Activated T-cell treated with anti-CD3 and anti-CD28 coated beads, Interleukin-2, amount 50 U/mL, for 72 hours (primary cell): ENCODE measurements at places on chromosomes 11 and 22. TPM values are rescaled to one million over a fixed set of nuclear protein-coding genes. Genes with fewer than 3 reads are reported as not detected.

Gene OR4A16
- total RNA-seq: not detected

Gene TRPM5
- not detected for total RNA-seq

Gene TRPC6
- not detected for total RNA-seq

DNA sequence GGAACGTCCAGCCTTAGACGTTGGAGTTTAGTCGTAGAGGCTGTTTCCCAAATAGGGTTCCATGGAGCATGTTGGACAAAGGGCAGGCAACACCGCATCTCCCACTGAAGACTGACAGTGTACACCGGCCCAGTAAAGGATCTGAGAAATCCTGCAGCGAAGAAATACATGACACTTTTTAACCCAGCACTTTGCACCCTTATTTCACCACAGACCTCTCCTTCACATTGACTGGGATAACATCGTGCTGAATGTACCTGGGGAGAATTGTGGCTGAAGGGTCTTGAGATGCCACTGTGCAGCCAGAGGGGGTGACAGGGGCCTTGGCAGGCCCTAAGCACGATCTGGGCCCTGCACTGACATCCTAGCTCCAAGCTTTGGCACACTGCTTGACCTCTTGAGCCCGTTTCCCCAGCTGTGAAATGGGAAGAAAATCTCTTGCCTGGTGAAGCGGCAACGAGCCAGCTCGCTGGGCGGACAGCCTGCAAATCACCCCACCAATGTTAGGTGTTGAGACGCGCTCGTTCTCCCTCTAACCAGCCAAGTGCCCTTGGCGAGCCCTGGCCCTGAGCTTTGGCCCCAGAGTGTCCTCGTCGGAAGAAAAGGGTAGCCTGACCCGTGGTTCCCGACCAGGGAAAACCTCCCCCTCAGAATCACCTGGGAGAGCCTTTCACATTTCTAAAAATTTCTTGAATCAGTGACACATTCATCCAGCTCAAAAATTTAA, 13.4 kb downstream of the CD5 start:
- H3K4me1 ChIP-seq: peaks cover 90% of the 10 kb centered on the region
- peak overlapping the region; percentile 65 for H3K4me3 ChIP-seq
- no peaks in the 10 kb centered on the region for H3K27me3 ChIP-seq
- peak overlapping the region; percentile 96 for H3K27ac ChIP-seq
- no peak for DNase-seq
- peaks cover 26% of the 10 kb centered on the region for H3K36me3 ChIP-seq

DNA sequence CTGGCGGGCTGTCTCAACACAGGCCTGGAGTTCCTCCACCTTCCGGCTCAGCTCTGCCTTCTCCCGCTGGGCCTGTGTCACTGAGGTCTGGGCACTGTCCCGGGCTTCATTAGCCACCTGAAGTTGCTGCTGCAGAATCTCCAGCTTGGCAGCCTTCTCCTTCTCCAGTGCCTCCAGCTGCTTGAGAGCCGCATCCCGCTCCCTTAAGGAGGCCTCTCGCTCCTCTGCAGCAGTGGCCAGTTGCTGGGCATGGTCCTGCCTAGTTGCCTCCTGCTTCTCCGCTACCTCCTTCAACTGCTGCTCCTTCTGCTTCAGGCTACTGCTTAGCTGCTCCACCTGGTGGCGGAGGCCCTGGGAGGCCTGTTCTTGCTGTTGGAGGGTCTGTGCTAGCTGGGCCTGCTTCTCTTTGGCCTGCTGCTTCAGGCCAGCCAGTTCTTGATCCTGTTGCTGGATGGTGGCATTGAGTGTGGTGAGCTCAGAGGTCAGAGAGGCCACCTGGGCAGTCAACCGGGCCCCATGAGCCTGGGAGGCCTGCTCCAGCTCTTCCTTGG, 16.9 kb downstream of the IL18BP start:
- H3K27me3 ChIP-seq: no peaks in the 10 kb centered on the region
- peaks cover 7% of the 10 kb centered on the region for H3K4me1 ChIP-seq
- DNase-seq: no peak
- H3K4me3 ChIP-seq: no peak overlapping the region
- H3K27ac ChIP-seq: no peak overlapping the region
- H3K36me3 ChIP-seq: peaks cover 14% of the 10 kb centered on the region

- H3K4me1 ChIP-seq: peaks cover 29% of the 10 kb centered on the region
- H3K4me3 ChIP-seq: no peak overlapping the region
- no peaks in the 10 kb centered on the region for H3K36me3 ChIP-seq
- DNase-seq: peak; percentile 31
- H3K27ac ChIP-seq: no peak overlapping the region
Observed at GRCh38 chr11:69642549-69642912, 1.6 kb downstream of the CCND1 start.

DNA sequence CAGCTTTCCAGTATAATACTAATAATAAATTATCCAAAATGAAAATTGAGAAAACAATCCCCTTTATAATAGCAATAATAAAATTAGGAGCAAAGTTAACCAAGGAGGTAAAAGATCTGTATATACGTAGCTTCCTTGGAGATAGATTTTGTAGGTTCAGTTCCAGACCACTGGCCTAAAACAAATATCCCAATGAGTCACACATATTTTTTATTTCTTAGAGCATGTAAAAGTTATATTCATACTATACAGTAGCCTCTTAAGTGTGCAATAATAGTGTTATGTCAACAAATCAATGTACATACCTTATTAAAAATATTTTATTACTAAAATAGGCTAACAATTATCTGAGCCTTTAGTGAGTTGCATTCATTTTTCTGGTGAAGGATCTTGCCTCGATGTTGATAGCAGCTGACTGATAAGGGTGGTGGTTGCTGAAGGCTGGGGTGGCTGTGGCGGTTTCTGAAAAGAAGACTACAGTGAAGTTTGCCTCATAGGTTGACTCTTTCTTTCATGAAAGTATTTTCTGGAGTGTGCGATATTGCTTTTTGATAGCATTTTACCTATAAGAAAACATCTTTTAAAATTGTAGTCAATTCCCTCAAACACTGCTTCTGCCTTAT, 178.5 kb downstream of the ARHGAP42 start:
- H3K36me3 ChIP-seq: no peaks in the 10 kb centered on the region
- H3K4me3 ChIP-seq: no peak overlapping the region
- no peak overlapping the region for H3K27ac ChIP-seq
- H3K27me3 ChIP-seq: no peaks in the 10 kb centered on the region
